Stimulated activated CD4-positive, alpha-beta T cell treated with anti-CD3 and anti-CD28 coated beads, Interleukin-1b, Interleukin-23, amount 100 ng/mL, for 24 hours (primary cell): ENCODE measurements at places on chromosomes 16 and 17.

GRCh38 chr17:31674717-31675349, 184.2 kb downstream of the COPRS start:
- no peak for DNase-seq

- no peak for DNase-seq
These were observed 61.8 kb downstream of the BAIAP2 start for GRCh38 chr17:81096741-81097133.

GRCh38 chr16:23874613-23875294, 39.0 kb downstream of the PRKCB start:
- DNase-seq, result no peak

GRCh38 chr17:74460241-74460640, 6.2 kb upstream of the CD300A start:
- DNase-seq, result no peak
